ENCODE measurements at places on chromosomes 3 and 15.

- no peak for DNase-seq
Observed at GRCh38 chr3:171896316-171896715, 53.2 kb downstream of the TMEM212 start.

GRCh38 chr3:149468504-149469212, 5.8 kb upstream of the TM4SF4 start:
- peak; percentile 57 for DNase-seq

DNA sequence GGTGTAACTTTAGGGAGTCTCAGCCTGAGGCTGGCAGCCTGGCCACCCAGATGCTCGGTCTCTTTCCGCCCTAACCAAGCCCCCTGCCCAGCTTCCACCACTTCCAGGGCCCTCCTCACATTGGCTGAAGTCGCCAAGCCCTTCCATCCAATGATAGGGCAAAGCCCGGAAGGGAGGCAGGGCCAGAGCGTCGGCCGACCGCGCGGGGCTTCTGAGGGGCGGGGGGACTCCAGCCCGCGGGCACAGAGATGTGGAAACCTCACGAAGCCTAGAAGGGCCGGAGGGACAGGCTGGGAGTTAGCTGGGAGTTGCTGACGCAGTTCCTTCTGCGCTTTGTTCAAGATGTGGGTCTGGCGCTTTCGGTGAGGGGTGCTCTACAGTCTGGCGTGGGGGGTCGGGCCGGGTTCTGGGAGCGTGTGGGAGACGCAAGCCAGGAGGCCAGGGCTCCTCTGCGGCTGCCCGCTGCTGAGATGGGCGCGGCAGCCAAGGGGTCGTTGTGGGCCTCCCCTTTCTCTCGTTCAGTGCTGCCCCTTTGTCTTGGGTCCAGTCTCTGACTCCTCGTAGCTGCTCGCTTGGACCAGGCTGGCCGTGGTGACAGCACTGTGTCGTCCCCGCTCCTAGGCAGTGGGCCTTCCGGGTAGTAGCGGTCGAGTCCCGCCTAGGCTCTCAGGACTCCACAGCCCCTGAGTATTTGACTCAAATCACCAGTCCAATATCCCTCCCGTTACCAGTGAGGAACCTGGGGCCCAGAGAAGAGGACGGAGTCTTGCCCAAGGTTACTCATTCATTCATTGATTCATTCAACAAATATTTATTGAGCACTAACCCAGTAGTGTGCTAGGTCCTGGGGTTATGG, at the start of gene ZNF660:
Gene ZNF660 (plus strand): TSS at position 319 of the 856 bp plus-strand sequence. CDS start 9,230 bp downstream, outside the sequence.
- DNase-seq: peak; percentile 62

DNA sequence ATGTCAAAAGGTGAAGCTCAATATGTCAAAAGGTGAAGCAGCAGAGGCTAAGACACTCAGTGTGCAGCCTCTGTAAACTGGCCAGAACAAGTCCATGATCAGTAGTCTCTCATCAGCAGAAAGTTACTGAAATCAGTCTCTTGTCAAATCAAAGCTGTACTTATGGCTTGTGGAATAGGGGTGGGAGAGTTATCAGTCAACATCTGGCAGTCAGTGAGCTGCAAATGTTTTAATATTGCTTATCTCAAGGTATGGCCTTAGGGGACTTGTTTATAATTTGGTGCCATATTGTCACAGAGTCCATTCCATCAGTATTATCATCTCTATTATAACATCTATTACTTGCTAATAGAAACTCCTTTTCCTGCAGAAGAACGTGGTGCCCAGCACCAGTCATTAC, 14.9 kb upstream of the WDR49 start:
- no peak for DNase-seq

GRCh38 chr3:117600112-117600511, 890.5 kb downstream of the TUSC7 start:
- no peak for DNase-seq

GRCh38 chr3:15820911-15821310, 23.1 kb upstream of the ANKRD28 start:
- peak; percentile 49 for DNase-seq

GRCh38 chr3:157226173-157226847, 66.4 kb upstream of the CCNL1 start:
- peak; percentile 53 for DNase-seq

GRCh38 chr3:71537211-71537611, 46.3 kb downstream of the FOXP1 start:
- peak; percentile 98 for DNase-seq

DNA sequence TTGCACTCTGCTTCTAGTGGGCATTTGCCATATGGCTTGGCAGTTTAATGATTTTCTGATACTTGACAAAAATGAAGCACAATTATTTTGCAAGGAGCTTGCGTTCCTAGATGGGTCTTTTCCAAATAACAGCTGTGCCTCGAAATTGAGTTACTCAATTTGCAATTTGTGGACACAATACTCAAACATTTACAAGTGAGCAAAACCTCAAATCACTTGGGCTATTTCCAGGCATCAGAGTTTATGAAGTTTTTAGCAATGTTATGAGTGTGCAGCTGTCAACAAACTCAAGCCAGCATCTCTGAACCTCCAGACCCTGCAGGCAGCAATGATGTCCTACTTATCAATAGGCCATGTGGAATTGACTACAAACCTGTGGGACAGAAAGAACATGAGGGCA, 41.3 kb downstream of the NMNAT3 start:
- no peak for DNase-seq

GRCh38 chr3:14507305-14507741, 32.8 kb downstream of the GRIP2 start:
- DNase-seq: no peak
